Hippocampal formation (tissue), 2 donors: ENCODE measurements at places on chromosomes 7 and 10.

DNA sequence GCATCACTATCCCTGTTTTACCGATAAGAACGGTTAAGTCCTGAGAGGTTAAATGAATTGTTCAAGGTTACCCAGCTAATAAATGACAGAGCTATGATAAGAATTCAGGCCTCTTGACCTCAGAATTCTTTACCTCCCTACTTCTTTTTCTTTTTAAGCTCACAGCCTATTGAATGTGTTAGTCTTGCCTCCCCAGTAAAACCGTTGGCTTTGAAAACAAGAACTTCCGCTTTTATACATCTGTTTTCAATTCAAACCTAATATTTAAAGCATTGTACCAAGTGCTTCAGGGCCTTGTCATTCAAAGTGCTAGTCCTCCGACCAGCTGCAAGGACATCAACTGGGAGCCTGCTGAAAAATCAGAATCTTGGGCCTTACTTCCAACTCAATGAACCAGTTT, 15.6 kb downstream of the SEC31B start:
- DNase-seq = no peak

DNA sequence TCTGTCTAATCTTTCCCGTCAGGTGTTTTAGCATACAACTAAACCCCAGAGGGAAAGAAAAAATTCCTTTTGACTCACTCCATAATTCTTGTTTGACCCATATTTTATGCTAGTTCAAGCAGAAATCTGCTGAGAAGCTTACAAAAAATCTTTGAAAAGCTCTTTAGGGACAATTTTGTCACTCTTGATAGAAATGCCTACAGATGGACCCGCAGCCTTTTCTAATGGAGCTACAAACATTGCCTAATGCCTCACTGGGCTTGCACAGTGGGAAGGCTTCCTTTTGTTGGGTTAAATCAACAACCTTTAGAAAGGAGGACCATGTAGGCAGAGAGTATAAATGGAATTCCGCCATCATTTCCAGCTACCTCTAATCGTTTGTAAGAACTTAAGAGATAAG, 344.5 kb downstream of the PCLO start:
- no peak for DNase-seq

DNA sequence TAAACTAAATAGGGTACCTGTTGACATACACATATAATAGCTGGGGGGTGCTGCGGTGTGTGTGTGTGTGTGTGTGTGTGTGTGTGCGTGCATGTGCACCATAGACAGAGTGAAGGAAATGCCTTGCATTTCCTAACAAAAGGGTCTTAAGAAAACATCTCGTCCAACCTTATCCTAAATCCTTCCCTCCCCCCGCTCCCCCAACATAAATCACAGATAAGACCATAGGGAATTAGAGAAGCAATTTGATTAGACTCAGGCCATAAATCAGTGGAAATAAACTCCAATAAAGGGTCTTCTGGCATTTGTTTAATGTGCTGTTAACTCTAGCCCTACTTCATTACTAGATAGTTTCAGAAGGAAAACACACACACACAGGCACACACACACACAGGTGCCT, 148.5 kb downstream of the PPP1R17 start:
- no peak for DNase-seq

GRCh38 chr7:71851776-71852498, 560.2 kb downstream of the CALN1 start:
- DNase-seq = no peak

GRCh38 chr10:110076559-110077318, 69.0 kb downstream of the ADD3 start:
- no peak for DNase-seq

DNA sequence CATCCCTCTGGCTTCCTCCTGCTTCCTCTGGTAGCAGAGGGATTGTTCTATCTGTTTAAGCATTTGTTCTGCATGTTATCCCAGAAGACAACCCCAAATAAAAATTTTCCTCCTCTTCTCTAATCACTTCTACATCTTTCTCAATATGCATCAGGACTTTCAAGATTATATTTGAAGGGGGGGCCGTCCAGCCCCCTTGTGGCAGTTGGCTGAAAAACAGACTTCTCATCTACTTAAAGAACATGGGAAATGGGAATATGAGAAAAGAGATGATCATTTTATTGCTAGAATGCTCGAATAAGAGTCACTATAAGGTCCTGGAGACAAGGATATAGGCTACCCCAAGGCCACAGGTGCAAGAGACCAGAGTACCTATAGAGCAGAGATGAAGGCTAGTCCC, 466.0 kb downstream of the REEP3 start:
- no peak for DNase-seq

GRCh38 chr7:64618785-64619456, 47.0 kb upstream of the ZNF107 start:
- peak; percentile 34 for DNase-seq

GRCh38 chr10:132207536-132208461, 21.1 kb downstream of the DPYSL4 start:
- no peak for DNase-seq

DNA sequence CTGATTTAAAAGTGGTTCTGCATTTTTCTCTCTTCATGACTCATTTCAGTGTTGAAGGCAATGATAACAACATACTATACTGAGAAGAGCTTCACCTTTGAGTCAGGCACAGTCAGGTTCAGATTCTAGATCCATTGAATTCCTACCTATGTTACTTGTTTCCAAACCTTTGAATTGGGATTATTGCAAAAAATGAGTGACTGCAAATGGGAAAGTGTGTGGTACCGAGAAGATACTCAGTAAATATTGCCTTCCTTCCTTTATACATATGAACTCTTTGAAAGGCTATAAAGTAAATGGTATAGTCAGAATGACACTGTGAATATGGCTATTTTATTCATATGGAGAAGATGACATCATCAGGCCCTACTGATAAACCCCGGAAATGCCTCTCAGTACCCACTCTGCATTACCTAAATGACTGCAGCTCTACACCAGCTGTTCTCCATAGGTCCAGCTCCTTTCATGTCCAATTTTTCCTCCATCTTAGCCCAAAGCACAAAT, 66.7 kb upstream of the FGL2 start:
- no peak for DNase-seq

- DNase-seq = no peak
Observed at GRCh38 chr10:1465993-1466764, 271.1 kb downstream of the ADARB2 start.

DNA sequence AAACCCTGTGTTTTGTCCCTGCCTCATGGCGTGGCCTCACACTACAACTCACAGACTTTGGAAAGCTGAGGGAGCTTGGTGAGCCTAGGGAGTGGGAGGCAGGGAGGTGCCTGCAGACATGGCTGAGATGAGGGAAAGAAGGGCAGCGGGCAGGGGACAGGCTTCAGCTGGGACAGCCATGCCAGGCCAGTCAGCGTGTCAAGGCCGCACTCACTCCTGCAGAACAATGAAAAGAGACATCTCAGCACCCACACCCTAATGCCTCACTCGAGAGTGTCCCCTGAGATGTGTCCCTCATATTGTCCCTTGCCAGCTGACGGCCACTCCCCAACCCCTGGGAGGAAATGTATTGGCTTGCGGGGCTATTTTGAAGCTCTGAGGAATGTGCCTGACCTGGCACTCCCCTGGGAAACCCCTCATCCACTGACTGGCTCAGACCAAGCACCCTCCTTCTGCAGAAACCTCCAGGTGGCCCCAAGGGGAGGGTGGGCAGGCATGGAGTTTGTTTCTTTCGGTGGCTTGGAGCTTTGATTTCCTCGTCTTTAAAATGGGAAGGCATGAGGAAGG, 31.6 kb downstream of the SH3PXD2A start:
- no peak for DNase-seq

DNA sequence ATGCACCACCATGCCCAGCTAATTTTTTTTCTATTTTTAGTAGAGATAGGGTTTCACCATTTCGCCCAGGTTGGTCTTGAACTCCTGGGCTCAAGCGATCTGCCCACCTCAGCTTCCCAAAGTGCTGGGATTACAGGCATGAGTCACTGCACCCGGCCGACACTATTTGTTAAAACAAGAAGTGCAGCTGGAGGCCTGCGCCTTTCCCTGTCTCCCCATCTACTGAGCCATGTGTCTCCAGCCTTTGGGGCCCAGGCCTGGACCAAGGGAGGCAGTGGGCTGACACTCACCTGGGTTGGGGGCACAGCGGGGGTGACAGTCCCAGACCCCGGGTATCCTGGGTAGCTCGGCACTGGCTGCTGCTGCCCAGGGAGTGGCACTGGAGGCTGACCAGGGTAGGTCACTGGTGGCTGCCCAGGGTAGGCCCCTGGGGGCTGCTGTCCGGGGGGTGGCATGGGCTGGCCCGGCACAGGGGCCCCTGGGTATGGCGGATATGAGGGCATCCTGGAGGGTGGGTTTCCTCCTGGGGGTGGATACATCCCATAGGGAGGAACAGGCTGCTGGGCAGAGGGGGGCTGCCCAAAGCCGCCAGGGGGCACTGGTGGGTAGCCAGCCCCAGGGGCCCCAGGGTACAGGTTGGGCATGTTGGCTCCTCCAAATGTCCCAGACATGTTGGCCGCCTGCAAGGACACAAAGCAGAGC, 36.3 kb downstream of the PLAC9 start:
- no peak for DNase-seq

GRCh38 chr10:57986422-57986821, 281.3 kb downstream of the IPMK start:
- DNase-seq = no peak

DNA sequence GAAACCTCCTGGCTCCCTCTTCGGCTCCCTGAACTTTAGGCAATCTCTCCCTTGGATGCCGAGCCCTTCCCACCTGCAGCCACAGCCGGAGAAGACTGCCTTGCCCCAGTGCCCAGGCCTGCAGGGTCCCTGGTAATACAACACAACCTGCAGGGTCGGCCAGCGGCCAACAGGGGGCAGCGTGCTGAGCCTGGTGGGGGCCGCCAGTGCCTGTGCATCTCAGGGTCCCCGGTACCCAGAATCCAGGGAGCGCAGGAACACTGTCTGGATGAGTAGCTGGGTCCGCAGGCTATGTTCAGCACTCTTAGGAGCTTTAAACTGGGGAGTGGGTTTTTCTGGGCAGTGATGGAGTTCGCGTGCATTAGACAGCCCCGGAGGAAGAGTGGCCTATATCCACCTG, 17.5 kb upstream of the C10orf71 start:
- no peak for DNase-seq

DNA sequence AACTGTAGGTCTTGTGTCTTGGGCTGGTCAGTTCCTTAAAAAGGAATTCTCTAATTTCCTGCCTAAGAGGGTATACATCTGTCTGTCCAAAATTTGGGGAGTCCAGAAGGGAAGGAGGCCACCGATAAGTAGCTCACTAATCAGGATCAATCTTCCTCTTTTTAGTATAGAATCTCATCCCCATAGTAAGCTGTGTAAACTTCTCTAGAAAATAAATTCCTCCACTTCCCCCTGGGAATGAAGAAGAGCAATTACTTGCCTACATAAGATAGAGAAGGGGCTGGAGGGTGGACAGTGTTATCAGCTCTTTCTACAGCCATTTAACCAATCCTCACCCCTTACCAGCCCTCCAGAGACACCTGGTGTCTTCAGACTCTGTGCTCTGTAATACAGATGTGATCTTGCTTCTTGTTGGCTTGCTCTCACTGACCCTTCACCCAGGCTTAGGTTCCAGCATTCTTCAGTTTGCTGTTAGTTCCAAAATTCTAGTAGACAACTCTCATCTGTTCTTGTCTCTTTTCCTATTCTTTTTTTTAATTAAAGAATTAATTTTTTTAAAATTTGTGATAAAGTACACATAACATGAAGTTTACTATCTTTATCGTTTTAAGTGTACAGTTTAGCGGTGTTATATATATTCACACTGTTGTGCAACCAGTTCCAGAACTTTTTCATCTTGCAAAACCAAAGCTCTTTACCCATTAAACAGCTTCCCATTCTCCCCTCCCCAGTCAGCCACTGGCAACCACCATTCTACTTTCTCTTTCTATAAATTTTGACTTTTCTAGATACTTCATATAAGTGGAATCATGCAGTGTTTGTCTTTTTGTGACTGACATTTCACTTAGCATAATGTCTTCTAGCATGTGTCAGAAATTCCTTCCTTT, 6.5 kb upstream of the PRKAR2B start:
- DNase-seq = no peak

DNA sequence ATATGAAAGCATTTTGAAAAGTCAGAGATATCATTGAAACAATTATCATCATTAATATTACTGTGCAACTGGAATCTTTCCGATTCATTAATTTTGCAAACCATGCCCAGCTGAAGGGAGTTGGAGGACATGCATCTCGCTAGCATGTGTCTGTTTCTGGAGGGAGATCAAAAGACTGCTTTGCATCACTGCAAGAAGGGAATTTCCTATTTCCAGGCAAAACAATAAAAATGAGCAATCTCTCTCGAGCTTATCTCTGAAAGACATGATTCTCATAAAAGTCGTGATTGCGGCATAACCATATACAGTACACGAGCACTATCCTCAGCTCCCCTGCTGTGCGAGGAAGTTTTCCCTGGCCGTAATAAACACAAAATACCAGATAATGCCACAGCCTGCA, 607.6 kb upstream of the DPP6 start:
- DNase-seq = no peak

- DNase-seq = no peak
Observed at GRCh38 chr7:4100691-4101090, 581.4 kb upstream of the FOXK1 start.

GRCh38 chr10:33731322-33731721, 396.9 kb upstream of the NRP1 start:
- DNase-seq = no peak

DNA sequence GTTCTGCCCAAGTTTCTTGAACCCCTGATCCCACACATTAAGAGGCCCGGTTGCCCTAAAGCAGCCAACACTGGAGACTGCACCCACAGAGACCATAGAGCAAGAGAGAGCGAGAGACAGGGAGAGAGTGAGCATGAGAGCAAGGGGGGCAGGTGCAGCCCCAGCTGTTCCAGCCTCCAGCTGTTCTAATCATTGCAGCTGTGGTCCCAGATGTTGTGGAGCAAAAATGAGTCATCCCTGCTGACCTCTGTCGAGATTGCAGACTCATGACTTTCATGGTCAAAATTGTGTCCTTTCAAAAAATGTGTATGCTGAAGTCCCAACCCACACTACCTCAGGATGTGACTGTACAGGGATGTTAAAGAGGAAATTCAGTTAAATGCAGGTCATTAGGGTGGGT, 143.9 kb upstream of the FRMD4A start:
- no peak for DNase-seq

- no peak for DNase-seq
Observed at GRCh38 chr7:22375359-22376048, 18.6 kb upstream of the RAPGEF5 start.

GRCh38 chr10:79022565-79023230, 46.1 kb upstream of the ZMIZ1 start:
- DNase-seq = no peak

GRCh38 chr10:72691863-72692743, at the start of gene MCU:
TSS of gene MCU (plus strand) at chr10:72692143. CDS start at chr10:72692152, 9 bp downstream.
- peak; percentile 93 for DNase-seq

GRCh38 chr10:48658243-48658974, 26.3 kb upstream of the WDFY4 start:
- peak; percentile 58 for DNase-seq

- DNase-seq = no peak
Observed at GRCh38 chr7:23472956-23473843, 2.9 kb upstream of the IGF2BP3 start.

- no peak for DNase-seq
Observed at GRCh38 chr10:4006051-4006450, 221.0 kb upstream of the KLF6 start.

GRCh38 chr7:128755819-128756476, 16.8 kb downstream of the CALU start:
- DNase-seq = no peak

- no peak for DNase-seq
Observed at GRCh38 chr7:155811560-155811894, 736 bp downstream of the SHH start.

GRCh38 chr10:43395571-43396060, 13.4 kb downstream of the HNRNPF start:
- DNase-seq = no peak
